ENCODE measurements at places on chromosomes 2 and 18.

- DNase-seq, result no peak
Measured at GRCh38 chr2:233766416-233766815, 6.3 kb downstream of the UGT1A1 start.

- DNase-seq, result no peak
Measured at GRCh38 chr18:40962784-40963183, 992.2 kb upstream of the PIK3C3 start.

DNA sequence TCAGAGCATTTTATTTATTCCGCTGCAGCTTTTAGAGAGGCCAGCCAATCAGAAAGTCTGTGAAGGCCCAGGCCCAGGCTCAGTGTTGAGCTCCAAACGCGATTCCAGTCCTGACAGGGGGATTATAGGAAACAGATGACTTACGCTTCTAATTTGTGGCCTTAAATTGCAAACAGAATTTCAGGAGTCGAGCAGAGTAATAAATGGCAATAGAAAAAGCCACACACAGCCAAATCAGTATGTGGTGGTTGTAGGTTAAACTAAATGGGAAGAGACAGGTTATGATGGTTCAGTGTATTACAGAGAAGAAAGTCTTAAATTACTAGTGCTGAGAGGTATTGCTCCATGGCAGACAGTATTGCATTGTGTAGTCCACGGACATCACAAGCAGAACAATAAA lies 131.0 kb upstream of the ZEB2 start:
- no peak for DNase-seq

- DNase-seq, result no peak
Measured at GRCh38 chr2:228827056-228827700, 443.9 kb downstream of the PID1 start.

DNA sequence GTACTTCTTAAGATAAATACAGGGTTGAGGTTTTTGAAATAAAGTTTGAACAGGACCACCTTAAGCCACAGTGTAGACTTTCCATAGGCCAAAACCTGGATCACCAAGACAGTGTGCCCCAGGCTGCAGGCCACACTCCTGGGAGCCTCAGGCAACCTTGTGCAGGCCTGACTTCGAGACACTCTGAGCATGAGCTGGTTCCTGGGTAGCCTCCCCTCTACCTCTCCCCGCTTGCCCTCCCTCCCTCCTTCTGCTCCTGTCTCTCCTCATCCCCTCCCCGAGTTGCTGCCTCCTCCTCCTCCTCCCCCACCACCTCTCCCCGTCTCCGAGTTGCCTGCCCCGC lies 10.6 kb upstream of the PROC start:
- DNase-seq, result no peak
